ENCODE measurements at places on chromosomes 3 and 15.

- DNase-seq = no peak
Measured at GRCh38 chr15:101237251-101237650, 14.6 kb downstream of the CHSY1 start.

DNA sequence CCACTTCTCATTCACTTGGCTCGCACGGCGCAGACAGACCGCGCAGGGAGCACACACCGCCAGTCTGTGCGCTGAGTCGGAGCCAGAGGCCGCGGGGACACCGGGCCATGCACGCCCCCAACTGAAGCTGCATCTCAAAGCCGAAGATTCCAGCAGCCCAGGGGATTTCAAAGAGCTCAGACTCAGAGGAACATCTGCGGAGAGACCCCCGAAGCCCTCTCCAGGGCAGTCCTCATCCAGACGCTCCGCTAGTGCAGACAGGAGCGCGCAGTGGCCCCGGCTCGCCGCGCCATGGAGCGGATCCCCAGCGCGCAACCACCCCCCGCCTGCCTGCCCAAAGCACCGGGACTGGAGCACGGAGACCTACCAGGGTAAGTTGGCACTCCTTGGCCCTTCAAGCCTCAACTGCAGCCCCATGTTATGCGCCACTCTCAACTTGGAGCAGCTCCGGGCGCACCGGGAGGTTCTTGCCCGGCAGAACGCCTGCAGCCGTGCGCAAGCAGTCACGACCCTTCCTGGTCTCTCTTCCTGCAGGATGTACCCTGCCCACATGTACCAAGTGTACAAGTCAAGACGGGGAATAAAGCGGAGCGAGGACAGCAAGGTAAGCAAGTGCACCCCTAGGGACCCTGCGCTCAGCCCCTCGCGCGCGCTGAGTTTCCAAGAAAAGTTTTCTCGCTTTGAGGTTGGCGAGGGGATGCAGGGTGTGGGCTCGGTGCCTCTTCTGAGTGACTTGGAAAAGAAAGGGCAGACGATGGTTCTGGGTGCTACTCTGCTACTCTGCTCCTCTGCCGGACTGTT lies at the start of gene BHLHE40:
Gene BHLHE40, plus strand, starts transcription at position 10 of the 801 bp plus-strand sequence. Its CDS starts 282 bp downstream, at position 292.
- DNase-seq = peak; percentile 33

- no peak for DNase-seq
Measured at GRCh38 chr3:117243657-117244056, 534.1 kb downstream of the TUSC7 start.

GRCh38 chr3:58591517-58592510 lies 14.6 kb upstream of the FAM107A start:
- no peak for DNase-seq

DNA sequence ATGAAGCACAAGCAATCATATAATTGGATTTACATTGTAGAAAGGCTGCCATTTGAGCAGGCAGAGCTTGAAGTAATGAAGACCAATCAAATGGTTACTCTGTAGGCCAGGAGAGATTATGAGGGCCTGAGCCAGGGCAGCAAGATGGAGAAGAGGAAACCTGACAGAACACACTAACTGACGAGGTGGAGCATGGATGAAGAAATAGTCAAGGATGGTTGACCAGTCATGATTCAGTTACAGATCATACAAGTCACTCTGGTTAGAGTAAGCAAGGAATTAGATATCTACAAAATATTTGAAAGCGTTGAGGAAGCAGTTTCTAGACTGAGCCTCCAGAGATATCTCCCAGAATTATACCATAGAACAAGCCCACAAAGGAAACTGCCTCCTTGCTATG lies 101.8 kb upstream of the THSD4 start:
- DNase-seq = no peak

DNA sequence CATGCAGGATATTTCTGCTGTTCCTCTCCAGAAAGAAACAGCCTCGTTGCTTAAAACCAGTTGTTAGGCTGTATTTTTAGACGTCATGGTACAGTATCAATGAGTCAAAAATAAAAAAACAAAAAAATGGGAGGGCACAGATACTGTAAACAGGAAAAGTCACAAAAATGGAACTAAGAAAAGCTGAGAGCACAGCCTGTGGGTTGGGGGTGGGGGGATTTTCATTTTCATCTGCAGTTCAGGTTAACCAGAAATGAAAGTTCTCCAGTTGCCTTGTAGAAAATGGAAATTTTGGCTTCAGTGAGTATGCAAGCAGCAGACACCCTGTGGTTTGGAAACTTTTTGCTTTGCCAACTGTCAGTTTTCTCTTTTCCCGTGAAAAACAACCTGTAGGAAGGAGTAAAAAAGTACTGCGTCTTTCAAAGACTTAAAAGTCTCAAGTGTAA lies 59.0 kb downstream of the FRMD4B start:
- no peak for DNase-seq

DNA sequence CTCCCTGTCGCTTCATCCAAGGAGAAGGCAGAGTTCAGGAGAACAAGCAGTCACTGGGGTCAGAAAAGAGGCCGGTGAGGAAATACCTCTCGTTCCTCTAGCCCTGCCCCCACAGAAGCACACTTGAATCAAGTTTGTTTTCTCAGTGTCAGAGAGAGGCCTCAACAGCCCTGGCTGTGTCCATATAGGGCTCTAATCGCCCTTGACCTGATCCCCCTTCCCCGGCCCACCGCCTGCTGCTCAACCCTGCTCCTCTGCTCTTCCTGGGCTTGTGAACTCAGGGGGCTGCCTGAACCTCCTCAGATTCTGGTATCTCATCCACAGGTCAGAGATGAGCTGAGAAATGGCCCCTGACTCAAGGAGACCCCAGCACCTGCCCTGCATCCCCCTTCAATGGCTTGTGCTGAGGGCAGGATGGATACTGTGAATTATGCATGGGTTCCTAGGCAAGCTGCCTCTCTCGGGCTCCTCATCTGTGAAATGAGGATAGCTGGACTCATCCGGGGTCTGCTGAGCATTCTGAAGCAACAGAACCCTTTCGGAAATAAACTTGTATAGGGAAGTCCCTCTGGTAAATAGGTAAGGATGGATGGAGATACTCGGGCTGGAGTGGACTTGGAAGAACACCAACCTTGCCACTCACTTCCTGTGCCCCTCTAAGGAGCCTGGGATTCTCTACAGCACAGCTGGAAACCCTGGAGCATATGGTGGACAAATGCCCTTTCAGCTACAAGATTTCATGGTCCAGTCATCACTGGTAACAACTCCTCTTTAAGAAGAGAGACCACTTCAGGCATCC lies 147.5 kb downstream of the STT3B start:
- no peak for DNase-seq

- DNase-seq = no peak
Measured at GRCh38 chr3:183353421-183353820, 75.0 kb downstream of the MCF2L2 start.

- peak; percentile 27 for DNase-seq
Measured at GRCh38 chr15:75348562-75349350, 1.9 kb downstream of the NEIL1 start.

DNA sequence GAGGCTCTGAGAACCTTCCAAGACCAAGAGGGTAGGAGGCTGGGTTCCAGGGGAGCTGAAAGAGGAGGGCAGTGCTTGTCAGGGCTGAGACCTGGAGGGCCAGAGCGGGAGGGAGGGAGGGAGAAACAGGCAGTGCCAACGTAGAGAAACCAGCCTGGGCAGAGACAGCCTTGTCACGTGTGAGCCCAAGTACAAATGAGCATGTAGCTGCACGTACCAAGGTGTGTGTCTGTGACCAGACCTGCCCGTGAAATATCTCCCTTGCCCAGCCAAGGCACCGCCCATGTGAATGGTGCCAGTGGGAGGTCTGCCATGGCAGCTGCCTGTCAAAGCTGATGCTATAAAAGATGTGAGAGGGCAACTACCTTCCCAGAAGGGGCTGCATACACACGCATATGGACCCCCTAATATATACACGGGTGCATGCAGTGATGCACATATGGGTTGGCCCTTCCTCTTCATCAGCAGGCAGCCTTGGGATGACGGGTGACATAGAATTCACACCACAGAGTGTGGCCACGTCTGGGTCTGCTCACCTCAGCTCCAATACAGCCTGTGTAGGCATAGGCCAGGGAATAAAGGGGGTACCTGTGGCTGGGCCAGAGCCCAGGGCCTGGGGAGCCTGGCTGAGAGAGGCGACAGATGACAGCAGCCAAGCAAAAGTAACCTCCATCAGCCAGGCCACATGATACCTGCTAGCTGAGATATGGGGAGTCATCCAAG lies 7.8 kb upstream of the CTDSPL start:
- DNase-seq = no peak

GRCh38 chr15:60917461-60918145 lies 311.5 kb downstream of the RORA start:
- no peak for DNase-seq

- DNase-seq = no peak
Measured at GRCh38 chr3:126543457-126544061, 15.2 kb downstream of the C3orf22 start.

GRCh38 chr3:93910097-93910496 lies 63.6 kb downstream of the PROS1 start:
- DNase-seq = no peak

- no peak for DNase-seq
Measured at GRCh38 chr15:75195766-75196241, 5.9 kb upstream of the C15orf39 start.

- DNase-seq = no peak
Measured at GRCh38 chr3:132624790-132625189, 27.7 kb downstream of the ACKR4 start.

GRCh38 chr15:77863491-77864105 lies 213.9 kb downstream of the TBC1D2B start:
- no peak for DNase-seq

DNA sequence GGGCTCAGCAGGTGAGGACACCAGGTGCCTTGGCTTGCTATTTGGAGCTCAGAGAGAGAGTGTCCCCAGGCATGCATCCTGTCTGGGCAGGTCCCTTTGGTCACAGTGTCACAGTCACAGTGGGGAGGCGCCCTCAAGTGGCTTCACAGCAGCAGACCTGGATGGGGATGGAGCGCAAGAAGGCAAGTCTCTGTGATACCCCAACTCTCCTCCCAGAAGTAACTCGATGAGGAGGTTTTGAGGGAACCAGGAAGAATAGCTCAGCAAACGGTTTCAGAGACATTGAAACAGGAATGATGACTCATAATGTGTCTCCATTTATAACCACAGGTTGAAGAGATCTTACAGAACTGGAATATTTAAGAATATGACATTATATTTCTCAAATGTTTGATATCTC lies 66.5 kb upstream of the SH3GL3 start:
- peak; percentile 78 for DNase-seq

DNA sequence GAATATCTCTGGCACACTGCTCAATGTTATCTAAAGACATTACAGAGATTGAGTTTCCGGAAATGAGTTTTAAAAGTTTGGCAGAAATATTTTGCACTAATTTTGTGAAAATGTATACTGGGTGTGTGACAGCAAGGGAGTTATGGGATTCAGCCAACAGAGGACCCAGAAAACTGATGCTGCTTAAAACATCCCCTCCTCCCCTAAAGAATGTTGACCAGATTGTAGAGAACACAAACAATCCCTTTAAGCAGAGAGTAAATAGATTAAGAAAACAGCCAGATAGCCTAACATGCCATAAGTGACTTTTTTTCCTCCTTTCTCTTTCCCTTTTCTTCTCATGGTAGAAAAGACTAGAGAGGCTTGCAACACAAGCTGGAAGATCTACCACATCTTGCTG lies 928.0 kb upstream of the ALCAM start:
- DNase-seq = no peak

GRCh38 chr15:31799715-31800321 lies 230.5 kb upstream of the CHRNA7 start:
- DNase-seq = no peak

DNA sequence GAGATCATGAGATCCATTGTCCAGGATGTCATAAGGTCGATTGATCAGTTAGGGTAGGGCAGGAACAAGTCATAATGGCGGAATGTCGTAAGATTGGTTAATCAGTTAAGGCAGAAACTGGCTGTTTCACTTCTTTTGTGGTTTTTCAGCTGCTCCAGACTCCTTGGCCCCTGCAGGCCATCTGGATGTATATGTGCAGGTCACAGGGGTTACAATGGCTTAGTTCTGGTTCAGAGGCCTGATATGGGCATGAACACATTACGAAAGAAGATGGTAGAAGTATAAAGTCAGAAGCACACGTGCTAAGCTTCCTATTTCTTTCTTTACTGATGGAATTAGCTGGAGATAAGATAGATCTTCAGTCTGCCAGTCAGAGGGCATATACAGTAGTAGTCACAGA lies 315.4 kb upstream of the LRRC3B start:
- DNase-seq = no peak

DNA sequence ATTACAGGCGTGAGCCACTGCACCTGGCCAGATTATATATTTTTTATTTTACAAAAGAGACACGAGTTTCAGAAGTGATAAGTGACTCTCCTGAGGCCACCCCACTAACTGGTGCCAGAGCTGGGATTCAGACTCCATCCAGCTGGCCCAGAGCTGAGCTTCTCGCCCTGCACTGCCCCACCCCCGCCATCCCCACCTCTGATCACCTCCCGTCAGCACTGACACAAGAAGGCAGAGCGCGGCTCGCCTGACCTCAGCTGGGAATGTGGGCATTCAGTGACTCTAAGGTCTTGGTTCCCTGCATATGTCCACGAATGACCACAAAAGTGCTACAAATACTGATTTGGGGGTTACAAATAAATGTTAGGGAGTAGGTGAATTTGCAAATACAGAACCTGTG lies 56.1 kb upstream of the GALNT15 start:
- DNase-seq = no peak

GRCh38 chr3:143596957-143597642 lies 251.2 kb downstream of the SLC9A9 start:
- no peak for DNase-seq

GRCh38 chr3:1404270-1404962 lies 311.6 kb downstream of the CNTN6 start:
- DNase-seq = no peak

DNA sequence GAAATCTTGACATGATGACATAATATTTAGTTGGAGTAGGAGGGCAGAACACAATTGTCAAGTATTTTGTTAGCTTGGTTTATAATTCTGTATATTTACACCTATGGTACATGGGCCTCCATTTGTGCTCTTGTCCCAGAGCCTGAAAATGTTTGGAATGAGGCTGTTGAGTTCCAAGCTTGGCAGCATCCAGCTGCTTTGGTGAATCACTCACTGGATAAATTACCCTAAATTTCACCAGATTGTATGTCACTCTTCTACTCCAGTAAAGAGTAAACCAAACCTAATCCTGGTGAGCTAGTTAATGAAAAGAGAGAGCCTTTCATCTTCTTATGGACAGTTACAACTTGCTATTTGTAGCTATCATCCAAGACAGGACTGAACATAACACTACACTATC lies 928.7 kb downstream of the DIPK2A start:
- DNase-seq = no peak
